ENCODE measurements at places on chromosomes 3 and 15.

DNA sequence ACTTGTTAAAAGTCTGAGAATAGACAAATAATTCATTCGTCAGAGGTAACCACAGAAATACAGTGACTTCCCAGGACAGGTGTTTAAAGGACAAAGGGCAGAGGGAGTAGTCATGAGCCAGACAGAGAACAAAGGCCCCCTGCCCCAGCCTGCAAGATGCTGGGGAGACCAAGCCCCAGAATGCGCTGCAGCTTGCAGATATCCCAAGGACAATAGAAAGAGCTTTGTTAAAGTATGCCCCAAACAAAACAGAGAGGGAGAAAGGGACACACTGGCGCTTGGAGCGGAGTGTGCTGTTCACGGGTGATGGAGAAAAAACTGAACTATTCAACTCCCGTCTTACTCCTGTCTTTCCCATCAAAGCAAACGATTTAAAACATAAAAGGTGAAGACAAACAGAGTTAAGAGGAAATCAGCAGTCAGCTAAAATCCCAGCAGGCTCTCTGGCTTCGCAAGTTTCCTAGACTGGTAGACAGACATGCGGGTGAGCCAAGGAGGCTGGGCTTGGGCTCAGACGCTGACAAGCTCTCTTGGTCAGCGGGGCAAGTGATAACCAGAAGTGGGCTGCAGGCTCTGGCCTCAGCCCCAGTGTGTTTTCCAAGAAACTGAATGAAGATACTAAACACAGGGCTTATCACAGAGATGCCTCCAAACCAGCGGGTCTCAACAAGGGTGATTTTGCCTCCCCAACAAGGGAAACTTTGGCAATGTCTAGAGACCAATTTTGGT, 130.1 kb downstream of the UACA start:
- no peaks in the 10 kb centered on the region for H3K4me1 ChIP-seq
- H3K4me3 ChIP-seq = no peak overlapping the region
- H3K27ac ChIP-seq = no peak overlapping the region
- no peaks in the 10 kb centered on the region for H3K27me3 ChIP-seq
- DNase-seq = no peak

- peak; percentile 34 for DNase-seq
- no peak overlapping the region for H3K4me3 ChIP-seq
- H3K27me3 ChIP-seq = no peaks in the 10 kb centered on the region
- no peak overlapping the region for H3K27ac ChIP-seq
- H3K36me3 ChIP-seq = no peaks in the 10 kb centered on the region
- H3K4me1 ChIP-seq = peaks cover 40% of the 10 kb centered on the region
These were observed 31.4 kb downstream of the NPTN start for GRCh38 chr15:73601451-73602445.

- H3K36me3 ChIP-seq = no peaks in the 10 kb centered on the region
- H3K27ac ChIP-seq = no peak overlapping the region
- H3K4me3 ChIP-seq = no peak overlapping the region
- H3K4me1 ChIP-seq = peaks cover 10% of the 10 kb centered on the region
- H3K27me3 ChIP-seq = no peaks in the 10 kb centered on the region
These were observed 14.6 kb downstream of the HDAC11 start for GRCh38 chr3:13494463-13495350.

DNA sequence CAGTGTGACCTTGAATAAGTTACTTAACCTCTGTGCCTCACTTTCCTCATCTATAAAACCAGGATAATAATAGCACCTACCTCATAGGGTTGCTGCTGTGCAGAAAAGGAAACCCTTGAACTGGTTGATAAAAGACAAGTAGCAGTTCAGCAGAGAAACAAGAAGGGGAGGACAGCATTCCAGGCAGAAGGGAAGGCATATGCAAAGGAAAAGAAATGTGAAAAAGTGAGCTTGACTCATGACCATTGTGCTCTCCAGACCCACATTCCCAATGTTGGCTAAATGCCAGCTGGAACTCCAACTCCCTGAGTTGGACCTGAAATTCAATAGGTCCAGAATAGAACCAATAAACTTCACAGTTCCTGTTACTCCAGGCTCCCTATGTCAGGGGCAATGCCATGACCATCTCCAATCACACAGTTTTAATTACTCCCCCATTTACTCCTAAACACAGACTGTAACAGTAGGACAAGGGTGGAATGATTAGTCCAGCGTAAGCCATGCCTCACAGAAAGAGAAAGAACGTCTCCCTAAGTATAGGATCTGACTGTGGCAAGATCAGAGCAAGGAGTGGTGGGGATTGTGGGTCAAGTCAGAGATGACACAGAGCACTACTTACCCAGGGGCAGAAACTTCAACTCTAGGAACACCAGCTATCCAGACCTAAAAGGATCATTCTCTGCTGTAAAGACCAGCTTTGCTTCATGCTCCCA, 26.9 kb downstream of the PRKAR2A start:
- peaks cover 6% of the 10 kb centered on the region for H3K4me1 ChIP-seq
- no peaks in the 10 kb centered on the region for H3K27me3 ChIP-seq
- no peak overlapping the region for H3K27ac ChIP-seq
- DNase-seq = no peak

- H3K4me3 ChIP-seq = no peak overlapping the region
- H3K36me3 ChIP-seq = no peaks in the 10 kb centered on the region
- no peak overlapping the region for H3K27ac ChIP-seq
- DNase-seq = no peak
- no peaks in the 10 kb centered on the region for H3K4me1 ChIP-seq
- no peaks in the 10 kb centered on the region for H3K27me3 ChIP-seq
These were observed 24.3 kb downstream of the NFKBIZ start for GRCh38 chr3:101873619-101874018.

- DNase-seq = no peak
- no peak overlapping the region for H3K4me3 ChIP-seq
- peaks cover 5% of the 10 kb centered on the region for H3K4me1 ChIP-seq
- H3K27ac ChIP-seq = no peak overlapping the region
These were observed 334.7 kb upstream of the RASGRP1 start for GRCh38 chr15:38899300-38899699.

DNA sequence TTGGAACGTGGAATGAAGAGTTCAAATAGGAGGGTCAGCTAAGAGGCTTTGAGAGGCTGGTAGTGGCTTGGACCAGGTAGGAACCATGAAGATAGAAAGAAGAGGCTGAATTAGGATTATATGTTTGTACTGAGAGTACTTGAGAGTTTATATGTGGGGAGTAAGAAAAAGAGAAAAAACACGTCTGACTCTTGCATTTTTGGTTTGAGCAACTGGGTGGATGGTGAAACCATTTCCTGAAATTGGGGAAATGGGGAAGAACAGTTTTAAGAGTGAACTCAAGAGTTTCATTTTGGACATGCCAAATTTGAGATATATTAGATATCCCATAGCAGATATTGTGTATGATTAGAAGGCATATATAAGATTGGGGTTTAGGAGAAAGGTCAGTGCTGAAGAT, 92.9 kb upstream of the TNIK start:
- peaks cover 2% of the 10 kb centered on the region for H3K4me1 ChIP-seq
- H3K4me3 ChIP-seq = no peak overlapping the region
- no peaks in the 10 kb centered on the region for H3K36me3 ChIP-seq
- no peak overlapping the region for H3K27ac ChIP-seq
- no peaks in the 10 kb centered on the region for H3K27me3 ChIP-seq

DNA sequence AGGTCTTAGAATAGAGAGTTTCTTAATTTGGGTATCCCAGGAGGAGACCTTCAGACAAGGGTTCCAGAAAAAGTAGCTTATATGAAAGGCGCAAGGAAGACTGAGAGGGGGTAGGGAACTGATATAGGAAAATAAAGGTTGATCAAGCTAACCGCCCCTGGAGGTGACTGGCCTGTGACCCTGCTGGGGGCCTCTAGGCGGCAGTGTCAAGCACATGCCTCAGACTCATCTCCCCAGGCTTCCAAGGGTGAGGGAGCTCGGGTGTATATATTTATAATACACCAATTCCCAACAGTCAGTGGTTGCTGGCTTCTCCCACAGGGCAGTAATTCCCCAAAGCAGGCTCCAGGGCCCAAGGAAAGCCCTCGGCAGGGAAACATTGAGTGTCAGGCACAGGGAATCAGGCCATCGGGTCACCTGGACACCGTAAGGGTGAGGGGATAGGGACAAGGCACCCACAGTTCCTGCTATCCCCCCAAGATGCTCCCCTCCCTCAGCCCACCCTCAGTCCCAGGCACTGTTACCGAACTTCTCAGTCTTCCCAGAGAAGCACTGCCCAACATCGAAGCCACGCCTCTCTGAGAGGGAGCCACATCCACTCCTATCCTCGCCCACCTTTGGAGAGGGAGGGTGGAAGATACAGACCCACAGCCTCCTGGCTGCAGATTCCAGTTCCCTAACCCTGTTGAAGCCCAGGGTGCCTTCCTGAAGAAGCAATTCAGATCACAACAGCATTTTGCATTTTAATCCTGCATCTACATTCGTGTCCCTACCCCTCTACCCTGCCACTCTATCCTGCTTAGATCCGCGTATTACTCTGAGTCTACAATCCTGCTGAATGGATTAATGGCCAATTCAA, 19.5 kb upstream of the CAV3 start:
- no peak overlapping the region for H3K27ac ChIP-seq
- no peak for DNase-seq
- no peak overlapping the region for H3K4me3 ChIP-seq
- no peaks in the 10 kb centered on the region for H3K4me1 ChIP-seq
- H3K27me3 ChIP-seq = no peaks in the 10 kb centered on the region

DNA sequence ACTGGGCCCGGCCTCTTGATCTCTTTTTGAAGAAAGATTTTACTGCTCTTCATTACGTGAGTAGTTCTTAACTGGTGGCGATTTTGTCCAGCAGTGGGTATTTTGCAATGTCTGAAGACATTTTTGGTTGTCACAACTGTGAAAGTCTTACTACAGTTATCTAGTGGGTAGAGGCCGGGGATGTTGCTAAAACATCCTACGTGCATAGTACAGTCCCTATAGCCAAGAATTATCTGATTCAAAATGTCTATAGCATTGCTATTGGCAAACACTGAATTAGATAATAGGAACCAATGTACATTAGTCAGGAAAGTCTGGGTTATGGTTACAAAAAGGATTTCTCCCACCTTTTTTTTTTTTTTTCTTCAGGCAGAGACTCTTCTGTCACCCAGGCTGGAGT, 38.1 kb downstream of the FOXL2 start:
- no peak overlapping the region for H3K27ac ChIP-seq
- H3K4me1 ChIP-seq = no peaks in the 10 kb centered on the region
- no peak overlapping the region for H3K4me3 ChIP-seq
- no peak for DNase-seq

DNA sequence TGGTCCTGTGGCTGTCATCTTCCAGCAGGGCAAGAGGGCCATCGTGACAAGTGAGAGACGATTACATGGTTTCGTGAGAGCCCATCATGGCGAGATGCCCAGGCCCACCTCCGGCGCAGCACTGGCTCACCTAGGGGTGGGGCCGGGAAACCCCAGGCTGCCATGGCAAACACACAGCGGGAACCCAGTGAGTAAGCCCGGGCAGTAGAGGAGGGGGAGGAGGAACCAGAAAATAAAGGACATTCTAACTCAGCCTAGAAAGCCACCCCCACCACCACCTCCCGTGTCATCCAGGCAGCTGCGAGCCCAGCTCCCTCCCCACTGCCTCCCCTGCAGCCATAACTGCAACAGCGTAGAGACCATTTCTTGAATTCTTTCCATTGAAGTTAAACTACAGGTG, 52.3 kb downstream of the PCSK6 start:
- H3K27me3 ChIP-seq = no peaks in the 10 kb centered on the region
- H3K36me3 ChIP-seq = no peaks in the 10 kb centered on the region
- H3K4me3 ChIP-seq = no peak overlapping the region
- H3K4me1 ChIP-seq = peaks cover 48% of the 10 kb centered on the region
- H3K27ac ChIP-seq = peak overlapping the region; percentile 70

DNA sequence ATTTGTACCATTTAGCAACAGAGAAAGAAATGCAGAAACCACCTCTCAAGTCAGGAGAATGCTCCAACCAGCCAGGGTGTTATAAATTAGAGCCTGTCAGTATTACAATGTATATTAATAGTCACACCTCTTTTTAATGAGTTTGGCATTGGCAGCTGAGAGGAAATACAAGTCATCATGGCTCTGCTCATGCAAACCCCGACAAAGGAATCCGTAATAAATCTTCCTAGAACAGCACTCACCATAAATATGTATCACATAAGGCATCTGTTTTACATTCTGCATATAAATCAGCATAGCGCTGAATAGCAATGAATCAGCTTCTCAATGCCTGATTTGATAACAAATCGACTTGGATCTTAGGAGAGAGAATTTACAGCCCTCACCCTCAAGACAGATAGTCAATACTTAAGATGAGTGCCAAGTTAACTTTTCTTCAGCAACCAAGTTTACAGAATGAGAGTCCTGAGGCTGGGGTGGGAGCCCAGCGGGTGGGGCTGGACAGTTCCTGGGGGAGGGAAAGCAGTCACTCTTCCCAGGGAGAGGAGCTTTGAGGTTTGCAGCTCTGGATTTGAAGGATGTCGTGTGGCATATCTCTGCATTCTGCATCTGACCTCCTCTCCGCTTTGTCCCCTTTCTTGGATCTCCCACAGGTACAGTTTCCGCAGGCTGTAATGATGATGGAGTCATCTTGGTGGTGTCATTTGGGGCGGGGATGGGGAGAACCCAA, 1034.4 kb upstream of the NR2F2 start:
- H3K27ac ChIP-seq = no peak overlapping the region
- H3K4me1 ChIP-seq = peaks cover 20% of the 10 kb centered on the region
- no peaks in the 10 kb centered on the region for H3K36me3 ChIP-seq
- no peak for DNase-seq
- no peak overlapping the region for H3K4me3 ChIP-seq

DNA sequence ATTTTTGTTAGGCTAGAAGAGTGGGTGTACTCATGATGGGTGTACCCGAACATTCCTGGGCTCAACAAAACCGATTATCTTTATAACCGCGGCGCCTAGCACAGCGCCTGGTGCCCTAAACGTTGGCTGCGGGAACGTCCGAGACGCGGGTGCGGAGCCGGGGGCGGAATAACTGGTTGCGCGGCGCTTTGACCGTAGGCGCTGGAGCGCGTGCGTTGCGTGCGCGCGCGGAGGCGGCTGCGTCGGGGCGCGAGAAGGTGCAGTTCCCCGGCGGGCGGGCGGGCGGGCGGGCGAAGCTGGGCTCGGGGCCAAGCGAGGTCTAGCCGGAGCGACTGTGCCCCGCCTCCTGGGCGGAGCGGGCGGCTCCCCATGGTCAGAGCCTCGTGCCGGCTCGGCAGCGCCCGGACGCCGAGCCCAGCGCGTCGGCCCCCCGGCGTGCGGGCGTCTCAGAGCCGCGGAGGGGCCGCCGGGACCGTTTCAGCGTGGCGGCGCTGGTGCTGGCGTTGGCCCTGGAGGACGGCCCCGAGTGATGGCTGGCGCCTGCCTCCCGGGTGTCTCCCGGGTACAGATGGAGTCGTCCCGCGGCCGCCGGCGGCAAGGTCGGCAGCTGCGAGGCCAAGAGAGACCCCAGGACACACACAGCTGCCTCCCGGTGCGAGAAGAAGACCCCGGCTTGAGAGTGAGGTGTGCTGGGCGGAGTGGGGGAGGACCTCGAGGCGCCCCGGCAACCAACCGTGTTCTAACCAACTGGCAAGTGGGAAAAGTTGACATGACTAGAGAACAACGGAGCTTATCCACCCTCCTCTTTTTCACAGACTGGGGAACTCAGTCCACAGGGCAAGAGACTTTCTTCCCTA, at the start of gene PLAAT1:
TSS of gene PLAAT1 (plus strand) at position 373 of the 857 bp plus-strand sequence. CDS start 14,429 bp downstream, outside the sequence.
- peaks cover 3% of the 10 kb centered on the region for H3K4me1 ChIP-seq
- peak within 1 kb of the TSS; percentile 71 for H3K4me3 ChIP-seq
- no peaks in the 10 kb centered on the region for H3K36me3 ChIP-seq
- DNase-seq = peak; percentile 81
- H3K27ac ChIP-seq = peak within 1 kb of the TSS; percentile 79

Data from testis (tissue), 5 donors.